ENCODE measurements at places on chromosomes 1 and 21.

GRCh38 chr1:116483481-116484309 lies 87.1 kb downstream of the CD58 start:
- DNase-seq = no peak

GRCh38 chr1:76176000-76176399 lies 101.5 kb downstream of the ST6GALNAC3 start:
- no peak for DNase-seq

- no peak for DNase-seq
Measured at GRCh38 chr1:4549930-4550329, 104.5 kb upstream of the AJAP1 start.

DNA sequence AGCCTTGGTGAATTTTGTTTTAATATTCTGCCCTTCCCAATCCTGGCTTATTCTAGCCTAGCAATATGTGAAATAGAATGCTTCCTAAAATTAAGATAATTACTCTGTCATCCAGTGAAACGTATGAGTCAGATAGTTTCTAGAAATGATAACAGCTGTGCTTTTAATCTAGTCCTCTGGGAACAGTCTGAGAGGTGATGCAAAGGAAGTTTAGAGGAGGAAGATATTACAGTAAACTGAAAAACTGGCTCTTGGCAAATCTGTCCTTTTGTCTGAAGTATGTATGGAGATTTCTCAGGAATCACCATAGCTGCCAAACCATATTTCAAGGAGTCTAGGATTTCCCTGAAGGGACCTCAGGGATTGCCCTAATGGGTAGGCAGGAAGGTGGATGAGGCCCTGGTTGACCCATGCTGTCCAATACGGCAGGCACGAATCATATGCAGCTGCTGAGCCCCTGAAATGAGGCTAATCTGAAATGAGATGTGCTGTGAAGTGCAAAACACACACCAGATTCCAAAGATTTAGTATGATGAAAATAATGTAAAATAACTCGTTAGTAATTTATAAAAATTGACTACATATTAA lies 70.8 kb upstream of the LBR start:
- DNase-seq = no peak

GRCh38 chr1:110916669-110917306 lies 43.8 kb downstream of the CD53 start:
- no peak for DNase-seq

DNA sequence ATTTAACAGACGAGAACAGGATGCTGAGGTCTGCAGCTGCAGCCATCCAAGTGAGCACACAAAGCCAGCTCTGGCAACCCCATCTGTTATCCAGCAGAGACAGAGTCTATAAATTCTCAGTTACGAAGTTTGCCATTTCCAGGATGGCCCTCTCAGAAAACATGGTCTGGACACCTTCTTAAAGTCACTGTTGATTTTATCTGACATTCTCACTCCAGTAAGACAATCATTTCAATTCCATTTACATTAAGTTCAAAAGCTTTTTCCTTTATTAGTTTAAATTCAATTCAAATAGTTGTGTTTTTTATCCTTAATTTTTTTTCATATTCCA lies 125.5 kb downstream of the DMRTB1 start:
- DNase-seq = no peak

All from effector CD4-positive, alpha-beta T cell (primary cell).